ENCODE measurements at places on chromosomes 13 and 19.
A peak's percentile ranks its signal among the peaks of the same experiment; 100 is the strongest.

GRCh38 chr19:55406826-55407549 is 600 bp downstream of the UBE2S start:
- DNase-seq, result peak; percentile 66

GRCh38 chr13:46527237-46527636 is 25.7 kb upstream of the LRCH1 start:
- DNase-seq, result no peak

DNA sequence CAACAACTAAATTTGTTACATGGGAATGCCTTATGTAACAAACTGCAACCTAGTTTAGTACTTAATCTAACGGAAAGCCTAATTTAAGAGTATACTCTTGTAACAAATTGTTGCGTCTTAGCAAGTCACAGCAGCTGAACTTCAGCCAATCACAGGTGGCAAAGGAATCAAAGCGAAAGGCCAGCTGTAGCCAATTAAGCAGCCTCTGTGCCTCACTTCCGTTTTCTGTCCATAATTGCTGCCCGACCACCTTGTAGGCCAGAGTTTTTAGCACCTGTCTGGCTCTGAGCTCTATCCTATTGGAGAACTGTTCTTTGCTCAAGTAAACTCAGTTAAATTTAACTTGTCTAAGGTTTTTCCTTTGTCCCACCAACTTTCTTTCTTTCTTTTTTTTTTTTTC is 18.1 kb upstream of the HSPH1 start:
- no peak for DNase-seq

DNA sequence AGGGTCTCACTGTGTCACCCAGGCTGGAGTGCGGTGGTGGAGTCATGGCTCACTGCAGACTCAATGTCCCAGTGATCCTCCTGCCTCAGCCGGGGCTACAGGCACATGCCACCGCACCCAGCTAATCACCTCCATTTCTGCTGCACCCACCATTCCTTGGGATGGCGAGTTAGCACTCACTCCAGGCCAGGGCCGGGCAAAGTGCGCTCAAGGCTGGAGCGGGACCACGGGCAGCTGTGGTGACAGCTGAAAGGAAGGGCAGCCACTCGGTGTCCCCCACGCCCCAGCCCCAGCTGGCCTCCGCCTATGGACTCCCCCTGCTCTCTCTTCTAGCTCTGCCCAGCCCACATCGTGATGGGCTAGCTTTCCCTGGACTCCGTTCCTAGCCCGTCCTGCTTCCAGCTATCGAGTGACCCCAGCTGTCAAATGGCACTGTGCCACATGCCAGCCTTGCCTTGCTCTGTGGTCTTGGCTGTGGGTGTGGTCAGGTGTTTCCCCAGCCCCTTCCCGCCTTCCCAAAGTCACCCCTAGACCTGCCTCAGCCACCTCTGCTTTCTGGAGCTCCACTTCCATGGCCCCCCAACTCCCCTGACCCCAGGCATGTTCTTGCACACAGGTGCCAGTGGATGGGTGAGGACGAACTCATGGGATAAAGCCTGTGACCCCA is 4.1 kb downstream of the MICOS13 start:
- no peak for DNase-seq

GRCh38 chr13:50801087-50801931 is 42.2 kb downstream of the DLEU7 start:
- peak; percentile 67 for DNase-seq

GRCh38 chr19:23318143-23318542 is 67.9 kb upstream of the ZNF724 start:
- DNase-seq, result no peak

- DNase-seq, result peak; percentile 92
Measured at GRCh38 chr19:17405250-17406045, at the start of gene BST2. TSS of gene BST2 (minus strand) at chr19:17405630. CDS start at chr19:17405575, 55 bp downstream.

GRCh38 chr13:112113851-112114250 is 46.9 kb downstream of the SOX1 start:
- no peak for DNase-seq

DNA sequence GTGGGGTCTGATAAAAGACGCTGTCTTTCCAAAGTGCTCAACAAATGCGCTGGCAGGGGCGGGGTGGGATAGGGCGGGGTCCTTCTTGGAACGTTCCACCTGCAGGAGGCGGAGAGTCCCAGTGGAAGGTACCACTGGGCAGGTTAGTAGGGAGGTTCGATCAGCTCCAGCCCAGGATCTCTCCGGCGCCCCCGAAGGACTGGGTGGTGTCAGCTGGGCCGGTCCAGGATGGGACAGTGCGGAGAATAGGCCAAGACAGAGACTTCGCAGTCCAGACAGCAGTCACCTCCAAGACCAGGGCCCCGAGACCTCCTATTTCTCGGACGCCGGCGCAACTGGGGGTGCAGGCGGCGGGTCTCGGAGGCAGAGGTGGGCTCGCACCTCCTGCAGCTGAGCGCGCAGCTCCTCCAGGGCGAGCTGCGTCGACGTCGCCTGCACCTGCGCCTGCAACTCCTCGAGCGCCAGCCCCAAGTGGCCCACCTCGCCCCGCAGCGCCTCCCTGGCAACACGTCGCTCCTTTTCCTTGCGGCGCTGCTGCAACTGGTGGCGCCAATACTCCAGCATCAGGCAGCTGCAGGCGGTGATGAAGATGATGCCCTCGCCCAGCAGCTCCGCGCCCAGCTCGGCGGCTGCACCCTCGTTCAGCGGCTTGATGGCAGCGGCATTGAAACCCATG is 21.6 kb downstream of the VASP start:
- DNase-seq, result peak; percentile 23

GRCh38 chr19:35643255-35644205 is 2.0 kb downstream of the ETV2 start:
- DNase-seq, result peak; percentile 92

- no peak for DNase-seq
Measured at GRCh38 chr13:73900591-73900990, 233.6 kb downstream of the KLF12 start.

Measured in GM20000 (cell line).